ENCODE measurements at places on chromosomes 6 and 20.
A peak's percentile ranks its signal among the peaks of the same experiment; 100 is the strongest.

- no peak for DNase-seq
Measured at GRCh38 chr6:50986319-50986718, 167.6 kb downstream of the TFAP2B start.

DNA sequence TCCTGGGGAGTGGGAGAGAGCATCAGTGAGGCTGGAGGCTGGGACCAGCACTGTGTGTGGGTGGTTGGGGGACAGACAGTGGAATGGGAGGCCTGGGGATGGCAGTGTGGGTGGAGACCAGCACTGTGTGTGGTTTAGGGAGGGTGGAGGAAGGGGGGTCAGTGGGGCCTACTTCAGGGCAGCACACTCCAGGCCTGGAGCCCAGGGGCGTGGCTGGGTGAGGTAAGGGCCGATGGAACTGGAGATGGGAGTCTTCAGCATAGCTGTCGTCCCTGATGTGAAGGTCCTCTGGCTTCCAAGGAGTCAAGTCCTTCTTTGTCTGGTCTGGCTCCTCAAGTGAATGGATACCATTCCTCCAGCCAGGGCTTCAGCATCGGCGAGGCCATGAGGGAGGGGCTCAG, 18.6 kb downstream of the KCNK17 start:
- no peak for DNase-seq

DNA sequence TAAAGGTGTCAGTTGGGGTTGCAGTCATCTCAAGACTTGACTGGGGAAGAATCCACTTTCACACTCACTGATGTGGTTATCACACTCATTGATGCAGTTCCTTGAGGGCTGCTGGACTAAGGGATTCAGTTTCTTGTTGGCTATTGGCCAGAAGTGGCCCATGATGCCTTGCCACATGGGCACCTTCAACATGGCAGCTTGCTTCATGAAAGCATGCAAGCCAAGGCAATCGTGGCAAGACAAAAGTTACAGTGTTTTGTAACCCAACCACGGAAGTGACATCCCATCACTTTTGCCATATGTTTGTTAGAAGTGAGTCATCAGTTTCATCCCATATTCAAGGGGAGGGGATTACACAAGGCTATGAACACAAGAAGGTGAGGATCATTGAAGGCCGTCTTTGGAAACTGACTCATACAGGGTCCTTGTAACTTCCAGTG, 3.8 kb upstream of the RANBP9 start:
- no peak for DNase-seq

- no peak for DNase-seq
Measured at GRCh38 chr6:6333501-6333900, 13.0 kb upstream of the F13A1 start.

DNA sequence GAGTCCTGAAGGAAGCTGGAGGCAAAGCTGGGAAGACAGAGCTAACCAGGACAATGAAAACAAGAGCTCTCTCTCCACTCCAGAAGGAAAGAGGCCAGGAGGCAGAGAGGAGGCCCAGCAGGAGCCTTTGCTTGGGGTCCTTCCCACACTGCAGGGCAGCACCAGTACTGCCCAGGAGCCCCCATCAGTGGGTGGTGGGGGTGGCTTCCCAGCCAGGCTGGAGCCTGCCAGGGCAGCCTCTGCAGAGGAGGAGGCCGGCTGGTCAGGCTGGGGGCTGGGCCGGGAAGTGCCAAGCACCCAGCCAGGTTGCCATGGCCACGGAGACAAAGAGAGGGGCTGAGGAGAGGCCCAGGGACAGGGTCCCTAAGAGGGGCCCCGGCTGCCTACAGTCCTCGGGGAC, 33.4 kb downstream of the PREX1 start:
- DNase-seq, result peak; percentile 61
